ENCODE measurements at places on chromosomes 3 and 15.

DNA sequence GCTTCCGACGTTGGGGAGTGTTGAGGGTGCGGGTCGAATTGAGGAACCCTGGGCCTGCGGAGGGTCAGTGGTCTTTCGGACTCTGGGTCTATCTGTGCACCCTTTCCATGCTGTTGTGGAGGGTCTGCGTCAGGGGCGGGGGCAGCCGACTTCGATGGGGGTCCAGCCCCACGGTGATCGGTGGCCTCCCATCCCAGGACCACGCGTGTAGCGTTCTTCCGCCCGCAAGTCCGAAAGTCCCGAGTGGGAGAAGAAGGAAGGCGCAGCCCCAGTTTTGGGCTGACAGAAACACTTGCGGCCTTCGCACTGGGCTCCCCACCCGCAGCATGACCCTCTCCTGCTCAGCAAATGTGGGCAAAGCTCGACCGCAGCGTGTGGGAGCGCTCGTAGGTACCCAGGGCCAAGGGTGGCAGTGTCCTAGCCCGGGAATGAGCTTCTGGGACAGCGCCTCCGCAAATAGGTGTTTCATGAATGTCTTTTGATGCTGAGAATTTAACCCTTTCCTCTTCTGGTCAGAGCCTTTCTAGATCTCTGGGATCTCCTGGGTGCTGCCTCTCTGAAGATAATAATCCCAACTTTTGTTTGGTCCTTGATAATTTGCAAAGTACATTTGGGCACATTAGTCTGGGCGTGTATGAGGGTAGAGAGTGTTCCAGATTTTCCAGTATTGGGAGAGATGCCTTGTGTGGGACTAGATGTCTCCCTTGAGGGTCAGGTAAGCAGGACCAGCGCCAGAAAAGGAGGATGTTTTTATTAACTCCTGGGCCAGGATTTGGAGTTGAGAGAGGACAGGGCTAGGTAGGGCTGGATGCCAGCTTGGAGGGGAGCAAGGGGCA lies 2.3 kb upstream of the DLL4 start:
- no peak for DNase-seq

- DNase-seq: no peak
These were observed 21.5 kb downstream of the SLC6A20 start for GRCh38 chr3:45774581-45775521.

- no peak for DNase-seq
These were observed 6.7 kb downstream of the COPS2 start for GRCh38 chr15:49148727-49149126.

DNA sequence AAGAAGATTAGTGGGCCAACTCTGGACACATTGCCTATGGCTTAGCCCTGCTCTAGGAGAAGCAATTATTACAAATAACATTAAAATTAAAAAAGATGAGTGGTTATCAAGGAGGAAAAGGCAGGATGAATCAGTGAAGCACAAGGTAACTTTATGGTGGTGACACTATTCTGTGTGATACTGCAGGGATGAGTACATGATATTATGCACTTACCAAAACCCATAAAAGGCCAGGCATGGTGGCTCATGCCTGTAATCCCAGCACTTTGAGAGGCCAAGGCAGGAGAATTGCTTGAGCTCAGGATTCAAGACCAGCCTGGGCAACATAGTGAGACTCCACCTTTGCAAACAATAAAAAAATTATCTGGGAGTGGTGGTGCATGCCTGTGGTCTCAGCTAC lies 344.3 kb upstream of the CDIN1 start:
- DNase-seq: no peak

DNA sequence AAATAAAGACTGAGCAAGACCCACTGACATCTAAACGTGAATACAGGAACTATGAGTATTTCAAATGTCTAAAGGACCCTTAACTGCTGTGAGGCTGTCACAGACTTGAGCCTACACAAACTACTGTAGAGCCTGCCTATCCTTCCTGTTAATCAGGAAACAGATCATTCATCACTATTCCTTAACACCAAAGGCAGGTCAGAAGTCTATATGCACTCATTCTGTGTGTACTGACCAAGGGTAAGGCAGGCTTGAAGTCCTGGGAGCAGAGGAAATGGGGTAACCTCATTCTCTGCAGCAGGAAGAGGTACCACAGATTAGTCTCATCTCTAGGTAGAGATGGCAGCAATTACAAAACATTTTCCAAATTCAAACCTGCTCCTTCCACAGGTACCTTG lies 30.7 kb downstream of the NPTN start:
- no peak for DNase-seq

DNA sequence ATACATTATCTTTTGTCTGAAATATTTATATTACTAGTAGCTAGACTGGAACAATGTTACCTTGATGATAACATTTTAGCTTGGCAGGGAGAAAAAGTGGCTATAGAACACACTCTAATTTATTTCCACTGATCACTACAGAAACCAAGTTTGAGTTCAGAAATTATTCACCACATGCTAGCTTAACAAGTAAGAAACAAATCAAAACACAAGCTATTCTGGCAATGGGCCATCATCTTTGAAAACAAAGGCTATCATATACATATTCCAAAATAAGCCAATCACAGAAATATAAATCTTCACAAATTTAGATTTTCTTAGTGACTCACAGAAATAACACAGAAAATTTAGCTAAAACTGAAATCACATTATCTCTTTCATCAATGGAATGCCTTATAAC lies 17.1 kb downstream of the AQR start:
- no peak for DNase-seq

DNA sequence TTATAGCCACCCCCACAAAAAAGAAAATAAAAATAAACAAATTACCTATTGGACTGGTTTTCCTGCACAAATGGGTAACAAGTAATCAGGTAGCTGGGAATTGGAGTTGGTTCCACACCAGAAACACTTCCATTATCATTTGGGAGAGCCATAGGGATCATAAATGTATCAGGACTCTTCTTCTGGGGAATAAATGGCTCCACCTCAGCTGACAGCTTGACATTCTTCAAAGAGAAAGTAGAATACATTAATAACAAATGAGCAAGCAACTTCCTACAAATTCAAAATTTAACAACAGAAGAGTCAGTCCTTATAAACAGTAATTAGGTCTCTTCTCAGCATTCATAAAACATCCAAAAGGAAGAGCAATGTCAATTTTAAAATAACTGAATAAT lies 8.7 kb downstream of the SECISBP2L start:
- no peak for DNase-seq

GRCh38 chr15:68935400-68935937 lies 5.1 kb downstream of the SPESP1 start:
- DNase-seq: no peak

DNA sequence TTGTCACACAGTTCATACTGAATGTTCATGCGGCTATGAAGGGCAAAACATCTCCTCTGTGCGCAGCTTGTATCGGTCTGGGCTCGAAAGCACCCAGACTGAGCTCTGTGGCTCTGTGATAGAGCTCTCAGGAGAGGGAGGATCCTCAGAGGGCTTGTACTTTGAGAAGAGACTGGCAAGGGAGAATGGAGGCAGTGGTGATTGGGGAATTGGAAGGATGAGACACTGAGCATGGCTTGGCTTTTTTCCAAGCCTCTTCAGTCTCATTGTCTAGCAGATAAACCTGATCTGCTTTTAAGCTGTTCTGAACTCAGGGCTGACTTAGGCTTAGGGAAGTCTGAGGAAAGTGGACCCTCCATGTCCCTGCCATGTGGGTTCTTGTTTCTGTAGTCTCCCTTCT lies 43.0 kb downstream of the RAD54L2 start:
- no peak for DNase-seq

DNA sequence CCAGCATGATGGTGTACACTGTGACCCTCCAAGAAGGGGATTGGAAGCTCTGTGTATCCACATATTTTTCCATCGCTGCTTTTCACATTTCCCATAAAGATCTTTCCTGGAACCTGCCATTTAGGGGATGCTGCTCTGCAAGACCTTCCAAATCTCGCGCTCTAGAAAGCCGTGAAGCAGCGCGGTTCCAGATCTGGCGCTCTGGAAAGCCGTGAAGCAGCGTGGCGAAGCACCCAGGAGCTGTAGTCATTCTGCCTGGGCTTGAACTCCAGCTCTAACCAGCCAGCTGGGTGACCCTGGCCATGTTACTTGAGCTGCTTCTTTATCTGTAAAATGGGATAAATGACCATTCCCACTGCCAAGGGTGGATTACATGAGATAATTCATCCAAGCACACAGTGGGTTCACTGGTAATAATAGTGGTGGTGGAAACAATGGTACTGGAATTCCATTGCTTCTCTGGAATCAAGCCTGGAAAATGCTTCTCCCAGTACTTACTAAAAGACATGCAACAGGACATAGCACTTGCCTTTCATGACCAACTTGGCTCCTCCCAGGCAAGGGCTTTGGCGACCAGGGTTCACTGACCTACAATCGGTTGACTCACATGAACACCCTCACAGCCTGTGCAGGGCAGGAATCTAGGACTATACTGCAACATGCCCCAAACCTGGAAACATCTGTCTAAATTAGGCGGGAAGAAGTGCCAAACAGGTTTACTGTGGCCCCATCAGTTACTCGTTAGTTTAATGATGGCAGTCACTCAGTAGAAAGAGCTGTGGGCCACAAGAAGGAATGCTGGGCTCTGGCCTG lies 70.7 kb downstream of the XXYLT1 start:
- no peak for DNase-seq

DNA sequence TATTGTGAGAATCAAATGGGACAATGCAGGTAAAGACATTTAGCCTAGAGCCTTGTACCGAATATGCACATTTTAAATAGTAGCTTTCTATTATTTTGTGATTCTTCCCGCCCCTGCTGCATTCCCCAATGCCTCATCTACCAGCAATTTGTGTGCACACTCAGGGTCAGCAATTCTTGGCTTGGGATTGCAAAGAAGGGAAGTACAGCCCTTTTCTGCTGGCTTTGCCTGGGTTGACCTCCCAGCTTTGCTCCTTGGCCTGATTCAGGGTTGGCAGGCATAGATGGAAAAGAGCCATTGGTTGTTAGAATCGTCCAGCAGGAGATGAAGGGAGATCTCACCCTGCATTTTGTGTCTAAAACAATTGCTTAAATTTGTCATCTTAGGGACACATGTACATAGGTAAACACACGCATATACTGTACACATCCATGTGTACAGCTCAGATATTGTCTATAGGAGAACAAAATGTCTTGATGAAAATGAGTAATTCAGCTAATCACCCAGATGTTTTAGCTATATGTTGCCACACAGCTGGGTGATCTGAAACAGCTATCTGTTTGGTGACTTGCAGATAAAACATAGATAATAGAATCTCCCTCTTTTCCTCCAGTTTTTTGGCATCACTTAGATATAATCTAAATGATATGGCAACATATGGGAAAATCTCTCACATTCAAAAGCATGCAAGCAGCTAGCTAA lies 340.9 kb upstream of the TBL1XR1 start:
- DNase-seq: no peak

DNA sequence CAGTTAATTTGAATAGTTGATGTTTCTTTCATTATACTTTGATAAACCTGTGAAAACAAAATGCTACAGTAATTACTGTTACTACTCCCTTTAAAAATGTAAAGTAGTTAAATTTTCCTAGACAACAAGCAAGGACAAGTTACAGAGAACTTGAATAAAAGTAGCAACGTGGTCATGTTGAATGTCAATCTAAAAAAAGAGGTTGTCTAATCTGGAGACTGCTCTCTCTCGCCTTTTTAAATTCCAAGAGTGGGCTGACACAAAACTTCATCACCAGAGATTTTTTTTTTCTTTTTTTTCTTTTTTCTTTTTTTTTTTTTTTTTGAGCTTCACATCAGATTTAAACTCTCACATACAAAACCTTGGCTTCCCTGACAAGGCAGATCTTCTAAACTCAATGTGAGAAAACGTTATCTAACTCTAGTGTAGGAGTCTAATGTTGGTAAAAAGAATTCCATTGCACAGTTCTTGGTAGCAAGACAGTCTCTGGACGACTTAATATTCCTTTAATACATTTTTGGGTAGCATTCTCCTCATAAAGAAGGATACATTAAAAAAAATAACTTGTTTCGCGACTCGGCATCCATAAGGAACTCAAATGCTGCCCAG lies 4.1 kb downstream of the FOXP1 start:
- no peak for DNase-seq

- no peak for DNase-seq
These were observed 63.5 kb upstream of the FSIP1 start for GRCh38 chr15:39846108-39846507.

GRCh38 chr3:172134352-172134751 lies 95.0 kb downstream of the FNDC3B start:
- no peak for DNase-seq

GRCh38 chr3:51671734-51672475 lies 853 bp downstream of the TEX264 start:
- DNase-seq: peak; percentile 58

- DNase-seq: no peak
These were observed 421.6 kb downstream of the EPHB1 start for GRCh38 chr3:135216659-135217058.

- DNase-seq: no peak
These were observed 36.1 kb downstream of the ST6GAL1 start for GRCh38 chr3:186966406-186966805.

DNA sequence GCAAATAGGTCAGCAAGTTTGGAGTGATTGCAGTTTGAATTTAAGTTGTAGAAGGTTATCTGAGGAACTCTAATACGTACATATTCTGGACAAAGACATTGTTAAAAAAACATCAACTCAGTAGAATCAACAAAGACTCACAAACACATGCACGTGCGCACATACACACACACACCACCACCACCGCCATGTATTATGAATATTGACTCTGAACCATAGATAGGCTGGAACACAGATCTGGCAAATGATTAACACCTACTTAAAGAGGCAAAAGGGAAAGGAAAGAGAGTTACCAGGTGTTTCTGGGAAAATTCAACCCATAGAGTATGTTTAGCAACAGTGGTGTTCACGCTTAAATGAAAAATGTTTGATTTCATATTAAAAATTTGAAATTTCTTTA lies 334.2 kb upstream of the ALCAM start:
- no peak for DNase-seq

- DNase-seq: no peak
These were observed 237 bp upstream of the ZNF662 start for GRCh38 chr3:42905740-42906069.

GRCh38 chr3:77835921-77836320 lies 796.0 kb downstream of the ROBO2 start:
- DNase-seq: no peak

DNA sequence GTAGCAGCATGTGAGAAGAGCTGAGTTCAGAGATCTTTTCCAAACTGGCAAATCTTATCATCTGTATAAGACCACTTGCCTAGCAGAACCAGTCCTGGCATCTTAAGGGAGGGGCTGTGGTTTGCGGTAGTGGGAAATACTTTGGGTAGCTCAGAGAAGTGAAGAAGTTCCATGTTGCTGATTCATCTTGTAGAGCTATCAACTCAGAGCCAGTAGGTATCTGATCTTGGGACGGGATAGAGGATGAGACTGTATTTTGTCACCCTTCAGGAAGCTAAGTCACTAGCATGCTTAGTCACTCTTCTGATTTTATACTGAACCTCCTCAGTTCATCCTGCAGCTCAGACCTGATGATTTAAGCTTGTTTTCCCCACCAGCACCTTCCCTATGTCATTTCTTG lies 211.4 kb downstream of the NR1D2 start:
- peak; percentile 95 for DNase-seq

GRCh38 chr15:82689147-82689546 lies 20.5 kb downstream of the AP3B2 start:
- DNase-seq: no peak

- no peak for DNase-seq
These were observed 1.4 kb downstream of the TMEM43 start for GRCh38 chr3:14126017-14126886.

- no peak for DNase-seq
These were observed 74.7 kb downstream of the SPATA16 start for GRCh38 chr3:173066044-173067004.

- peak; percentile 91 for DNase-seq
These were observed 83.8 kb upstream of the PPIB start for GRCh38 chr15:64246364-64247189.

GRCh38 chr3:48993834-48994233 lies 3.8 kb downstream of the P4HTM start:
- DNase-seq: no peak

Data from HFFc6 (cell line).